ENCODE measurements at places on chromosomes 3 and 15.

DNA sequence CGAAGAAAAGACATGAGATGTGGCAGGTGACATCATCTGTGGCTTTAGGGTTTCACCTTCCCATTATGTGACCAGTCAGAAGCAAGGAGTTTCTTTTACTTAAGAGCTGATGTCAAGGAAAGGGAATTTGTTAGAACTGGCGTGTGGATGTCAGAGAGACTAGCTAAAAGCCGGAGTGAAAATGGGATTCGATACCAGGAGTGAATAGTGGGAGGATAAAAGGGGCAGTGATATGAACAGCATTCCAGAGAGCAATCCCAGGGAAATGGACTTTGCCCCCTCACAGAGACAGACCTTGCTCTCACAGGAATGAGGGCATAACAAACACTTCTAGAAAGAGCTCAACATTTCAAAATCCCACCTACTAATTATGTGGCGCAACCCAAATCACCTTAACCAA, 5.9 kb upstream of the FMN1 start:
- no peak for DNase-seq

DNA sequence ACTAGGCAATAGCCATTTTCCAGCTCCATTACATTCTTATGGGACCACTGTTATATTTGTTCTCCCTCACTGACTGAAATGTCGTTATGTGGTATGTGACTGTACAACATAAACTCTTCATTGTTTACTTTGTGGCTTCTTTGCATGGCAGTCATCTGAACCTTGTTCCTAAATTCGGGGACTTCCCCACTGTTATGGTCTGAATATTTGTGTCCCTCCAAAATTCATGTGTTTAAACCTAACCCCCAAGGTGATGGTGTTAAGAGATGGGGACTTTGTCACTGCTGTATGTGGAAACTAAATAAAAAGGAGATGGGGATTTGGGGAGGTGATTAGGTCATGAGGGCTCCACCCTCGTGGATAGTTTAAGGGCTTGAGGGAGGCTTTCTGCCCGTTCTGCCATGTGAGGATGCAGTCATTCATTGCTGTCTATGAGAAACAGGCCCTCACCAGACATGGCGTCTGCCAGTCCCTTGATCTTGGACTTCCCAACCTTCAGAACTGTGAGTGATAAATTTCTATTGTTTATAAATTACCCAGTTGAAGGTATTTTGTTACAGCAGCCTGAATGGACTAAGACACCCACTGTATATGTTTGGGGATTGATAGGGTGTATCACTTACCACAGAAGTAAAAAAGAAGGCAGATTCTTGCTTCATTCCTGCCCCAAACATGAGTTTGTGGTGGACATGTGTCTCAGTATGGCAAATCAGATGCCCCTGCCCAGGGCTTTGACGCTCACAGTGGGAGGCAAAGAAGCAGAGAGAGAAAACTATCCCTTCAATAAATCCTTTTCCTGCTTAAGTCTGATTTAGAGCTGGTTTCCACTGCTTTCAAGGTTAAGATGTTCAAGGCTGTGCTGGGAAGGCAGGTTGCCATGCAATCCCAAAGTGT, 138.0 kb upstream of the UBE2E1 start:
- no peak for DNase-seq

- DNase-seq = no peak
Observed at GRCh38 chr3:20023623-20024405, 11.8 kb upstream of the PP2D1 start.

- no peak for DNase-seq
Observed at GRCh38 chr3:132804498-132804897, 82.3 kb upstream of the NPHP3 start.

DNA sequence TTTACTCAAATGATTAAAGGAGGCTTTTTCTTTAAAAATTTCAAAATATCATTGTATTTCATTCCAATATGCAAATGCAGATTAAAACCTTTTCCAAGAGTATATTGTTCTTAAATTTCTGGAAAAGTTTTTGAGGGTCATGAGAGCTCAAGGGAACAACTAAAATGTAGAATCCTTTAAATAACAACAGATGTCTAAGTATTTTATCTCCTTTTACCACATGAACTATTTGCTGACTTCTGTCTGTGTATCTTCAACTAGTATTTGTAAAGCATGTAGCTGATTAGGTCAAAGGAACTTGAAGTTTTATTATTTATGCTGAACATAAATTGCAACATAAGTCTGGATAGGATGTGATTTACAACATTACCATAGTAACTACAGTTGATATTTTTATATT, 402.6 kb downstream of the CNTN6 start:
- no peak for DNase-seq

GRCh38 chr15:31208817-31209216, 107.3 kb upstream of the TRPM1 start:
- DNase-seq = no peak

DNA sequence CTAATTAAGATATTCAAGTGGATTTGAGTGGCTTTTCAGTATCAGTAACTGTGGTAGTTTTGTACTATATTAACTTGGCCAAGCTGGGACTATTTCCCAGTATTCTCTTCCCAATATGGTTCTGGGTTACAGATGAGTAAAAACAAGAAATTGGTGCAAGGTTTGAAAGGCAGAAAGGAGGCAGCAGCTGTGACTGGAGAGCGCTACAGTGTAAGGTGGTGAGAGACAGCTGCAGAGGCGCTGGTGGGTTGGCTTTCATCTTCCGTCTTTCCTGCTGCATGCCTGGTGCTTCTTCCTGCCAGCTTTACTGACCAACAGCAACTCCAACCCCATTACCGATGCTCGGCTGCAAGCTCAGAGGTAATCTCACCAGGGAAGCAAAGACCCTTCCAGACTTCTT, 9.8 kb downstream of the DPH3 start:
- no peak for DNase-seq

- DNase-seq = no peak
Observed at GRCh38 chr3:172194702-172195406, 155.5 kb downstream of the FNDC3B start.

- no peak for DNase-seq
Observed at GRCh38 chr3:190385731-190386688, 2.0 kb upstream of the CLDN16 start.

- DNase-seq = no peak
Observed at GRCh38 chr3:145903472-145904013, 257.4 kb downstream of the PLOD2 start.

DNA sequence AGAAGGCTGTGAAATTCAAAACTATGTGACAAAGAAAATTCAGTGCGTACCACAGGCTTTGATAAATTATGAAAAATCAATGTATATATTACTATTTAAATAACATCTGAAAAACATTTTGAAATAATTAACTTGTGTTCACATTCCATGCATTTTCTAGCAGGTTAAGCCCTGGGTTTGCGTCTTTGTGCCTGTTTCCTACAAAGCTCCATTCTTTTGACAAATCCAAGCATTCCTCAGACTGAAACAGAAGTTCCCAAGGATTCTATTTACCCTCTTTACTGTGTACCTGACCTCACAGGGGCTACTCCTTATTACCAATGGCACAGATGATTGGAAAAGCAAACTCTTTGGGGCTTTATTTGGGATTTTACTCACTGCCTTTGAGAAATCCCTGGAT, 1.9 kb downstream of the PAQR9 start:
- no peak for DNase-seq

- DNase-seq = no peak
Observed at GRCh38 chr3:188437926-188438325, 284.0 kb downstream of the LPP start.

DNA sequence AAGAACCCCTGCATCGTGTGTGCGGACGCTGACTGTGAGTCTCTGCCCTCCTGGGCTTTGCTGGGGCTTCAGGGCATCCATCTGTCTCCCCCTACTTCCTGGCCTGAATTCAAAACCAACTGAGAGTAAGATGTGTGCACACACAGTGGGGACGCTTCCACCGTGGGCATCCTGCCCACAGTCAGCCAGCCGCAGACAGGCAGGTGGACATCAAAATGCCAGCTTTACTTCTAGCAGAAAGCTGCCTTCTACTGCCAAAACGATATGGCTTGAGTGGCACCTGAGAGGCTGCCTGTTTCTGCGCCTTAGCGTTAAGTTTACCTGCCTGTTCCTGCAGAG, 18.5 kb downstream of the ALDH1A3 start:
- no peak for DNase-seq

All from T-helper 17 cell (primary cell).